ENCODE measurements at places on chromosomes 2 and 18.

GRCh38 chr2:225276207-225276606 is 123.3 kb upstream of the NYAP2 start:
- no peak for DNase-seq

GRCh38 chr2:211836409-211836808 is 702.2 kb downstream of the ERBB4 start:
- no peak for DNase-seq

DNA sequence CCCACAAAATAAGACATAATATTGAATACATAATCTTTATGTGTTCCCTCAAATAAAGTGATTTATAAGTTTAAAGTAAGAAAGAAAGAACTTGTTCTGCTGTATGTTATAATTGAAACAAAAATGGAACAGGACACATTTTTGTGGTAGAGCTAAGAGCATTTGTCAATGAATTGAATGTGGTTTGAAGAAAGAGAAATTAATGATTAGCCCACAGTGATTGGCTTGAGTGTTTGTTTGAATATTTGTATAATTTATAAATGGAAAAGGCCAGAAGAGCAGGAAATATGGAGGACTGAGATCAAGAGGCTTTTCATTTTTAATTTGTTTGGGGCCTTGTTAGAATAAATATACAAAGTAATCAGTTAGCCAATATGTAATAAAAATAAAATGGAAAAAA is 395.1 kb upstream of the CDH19 start:
- no peak for DNase-seq

DNA sequence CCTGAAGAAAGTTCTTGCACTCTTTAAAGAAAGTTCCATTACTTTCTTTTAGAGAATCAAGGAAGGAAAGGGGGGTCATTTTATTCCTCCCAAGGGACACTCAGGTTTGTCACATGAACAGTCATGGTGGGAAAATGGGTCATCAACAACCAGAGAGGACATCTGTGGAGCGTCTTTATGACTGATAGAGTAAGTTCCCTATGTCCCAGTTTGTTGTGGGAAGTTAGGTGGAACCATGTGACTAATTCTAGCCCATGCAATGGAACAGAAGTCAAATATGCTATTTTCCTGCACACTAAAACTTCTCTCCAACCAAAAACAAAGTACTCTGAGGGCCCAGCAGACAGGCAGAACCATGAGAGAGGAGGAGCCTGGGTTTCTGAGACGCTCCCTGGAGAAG is 165.6 kb upstream of the SERTAD2 start:
- no peak for DNase-seq

DNA sequence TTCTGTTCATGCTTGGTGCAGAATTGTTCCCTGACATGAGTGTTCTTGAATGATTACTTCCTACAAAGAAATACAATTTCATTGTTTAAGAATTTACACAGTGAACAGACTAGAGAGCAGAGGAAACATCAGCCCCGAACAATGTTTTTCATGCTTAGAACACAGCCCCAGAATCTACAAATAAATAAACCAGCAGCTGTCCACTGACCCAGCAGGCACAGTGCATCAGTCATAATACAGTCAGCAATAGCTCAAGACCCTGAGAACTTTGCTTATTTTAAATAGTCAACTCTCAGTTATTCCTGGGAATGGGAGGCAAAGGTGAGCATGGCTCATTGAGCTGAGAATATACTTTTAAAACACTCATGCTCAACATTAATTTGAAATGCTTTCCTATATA is 38.4 kb downstream of the XIRP2 start:
- DNase-seq, result no peak

DNA sequence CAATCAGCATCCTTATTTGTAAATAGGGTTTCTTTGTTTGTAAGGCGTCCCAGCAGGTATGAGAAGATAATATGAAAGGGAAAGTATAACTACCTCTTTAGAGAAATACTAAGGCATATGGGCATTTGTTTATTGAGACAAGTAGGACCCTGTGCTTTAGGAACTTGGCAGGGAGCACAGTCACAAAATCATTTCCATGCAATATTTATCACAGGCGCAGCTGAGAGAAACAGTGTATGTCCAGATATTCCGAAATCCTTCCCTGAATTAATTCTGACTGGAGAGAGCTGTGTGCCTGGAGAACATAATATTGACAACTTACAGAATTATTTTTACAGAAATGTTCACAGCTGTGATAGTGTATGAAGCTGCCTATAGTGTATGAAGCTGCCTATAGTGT is 416.7 kb downstream of the THSD7B start:
- no peak for DNase-seq

GRCh38 chr18:63063171-63063570 is 256.4 kb downstream of the BCL2 start:
- DNase-seq, result no peak

DNA sequence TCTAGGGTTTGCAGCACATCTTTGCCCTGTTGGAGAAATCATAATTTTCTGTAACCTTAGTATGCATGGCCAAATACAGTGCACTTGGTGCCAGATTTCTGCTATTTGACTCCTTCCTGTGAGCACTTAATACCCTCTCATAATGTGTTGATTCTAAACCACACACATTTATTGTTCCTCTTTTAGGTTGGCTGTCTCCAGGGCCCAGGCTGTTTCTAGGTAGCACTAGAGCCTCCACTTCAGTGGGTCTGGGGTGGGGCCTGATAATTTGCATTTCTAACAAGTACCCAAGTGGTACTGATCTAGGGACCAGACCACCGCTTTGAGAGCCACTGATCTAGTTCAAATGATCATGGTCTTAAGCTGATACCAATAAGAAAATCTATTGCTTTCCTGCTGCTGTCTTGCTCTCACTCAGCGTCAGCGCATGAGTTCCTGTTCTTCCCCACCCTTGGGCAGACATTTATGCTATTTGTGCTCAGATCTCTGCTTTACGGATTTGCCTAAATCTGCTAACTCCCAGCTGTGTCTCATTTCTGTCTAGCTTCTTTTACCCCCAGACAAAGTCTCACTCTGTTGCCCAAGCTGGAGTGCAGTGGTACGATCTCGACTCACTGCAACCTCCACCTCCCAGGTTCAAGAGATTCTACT is 7.4 kb downstream of the PTRHD1 start:
- no peak for DNase-seq

- no peak for DNase-seq
Measured at GRCh38 chr18:22827216-22827615, 105.9 kb upstream of the RBBP8 start.

DNA sequence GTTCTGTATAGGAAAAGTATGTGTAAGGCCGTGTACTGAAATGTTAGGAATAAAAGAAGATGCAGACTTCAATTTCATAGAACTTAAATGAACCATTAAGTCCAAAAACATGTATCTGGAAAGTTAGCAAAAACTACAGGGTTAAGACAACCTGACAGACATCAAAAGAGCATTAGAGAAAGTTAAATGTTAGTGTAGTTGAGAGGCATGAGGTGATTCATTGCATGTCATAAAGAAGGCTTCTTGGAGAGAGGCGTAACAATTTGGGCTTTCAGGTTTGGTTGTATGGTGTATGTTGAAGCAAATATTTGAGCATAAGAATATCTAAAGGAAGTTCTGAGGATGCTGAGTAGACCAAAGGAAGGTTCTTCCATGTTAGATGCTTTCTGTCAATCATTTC is 6.3 kb downstream of the EPC2 start:
- no peak for DNase-seq

- DNase-seq, result no peak
Measured at GRCh38 chr18:41639218-41639617, 315.8 kb upstream of the PIK3C3 start.

DNA sequence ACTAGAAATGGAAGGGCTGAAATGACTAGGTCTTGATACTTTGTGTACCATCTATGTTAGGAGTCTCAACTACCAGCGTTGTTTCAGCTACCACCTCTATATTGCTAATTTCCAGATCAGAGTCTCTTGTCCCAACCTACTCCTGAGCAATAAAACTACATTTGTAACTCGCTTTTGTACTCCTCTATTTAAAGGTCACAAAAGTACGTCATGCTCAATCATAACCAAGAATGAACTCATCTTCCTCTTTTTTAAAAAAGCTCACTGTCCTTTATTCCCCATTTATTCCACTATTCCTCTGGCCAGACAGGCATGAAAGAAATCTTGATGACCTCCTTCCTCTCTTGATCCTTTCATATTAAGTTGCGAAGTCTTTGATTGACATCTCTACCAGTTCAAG is 11.2 kb upstream of the MATN3 start:
- no peak for DNase-seq
